ENCODE measurements at places on chromosomes 2 and 18. TPM values are rescaled to one million over a fixed set of nuclear protein-coding genes. Genes with fewer than 3 reads are reported as not detected.
A peak's percentile ranks its signal among the peaks of the same experiment; 100 is the strongest.

The C2orf72 gene
- total RNA-seq: 1.3 TPM

The FAHD2B gene
- total RNA-seq: 45.2 TPM

The UGT1A6 gene
- total RNA-seq: not detected

The VWC2L gene
- not detected for total RNA-seq

The AGAP1 gene
- 49.1 TPM for total RNA-seq

The C2orf81 gene
- total RNA-seq: 3.6 TPM

The BZW1 gene
- 208 TPM for total RNA-seq

The RGPD8 gene
- 8.3 TPM for total RNA-seq

The ALPP gene
- total RNA-seq: 0.20 TPM

The RGPD4 gene
- 0.05 TPM for total RNA-seq

The CCL20 gene
- total RNA-seq: not detected

The SUPT7L gene
- 23.8 TPM for total RNA-seq

GRCh38 chr18:5771343-5771742 lies 124.0 kb downstream of the TMEM200C start:
- H3K36me3 ChIP-seq: no peaks in the 10 kb centered on the region
- no peak overlapping the region for H3K4me3 ChIP-seq
- no peak for DNase-seq
- peaks cover 4% of the 10 kb centered on the region for H3K27me3 ChIP-seq

GRCh38 chr2:121128741-121129659 lies 156.0 kb downstream of the TFCP2L1 start:
- peak; percentile 74 for DNase-seq
- no peak overlapping the region for H3K4me3 ChIP-seq
- no peak overlapping the region for H3K27ac ChIP-seq
- H3K27me3 ChIP-seq: peaks cover 8% of the 10 kb centered on the region
- H3K4me1 ChIP-seq: peaks cover 23% of the 10 kb centered on the region

DNA sequence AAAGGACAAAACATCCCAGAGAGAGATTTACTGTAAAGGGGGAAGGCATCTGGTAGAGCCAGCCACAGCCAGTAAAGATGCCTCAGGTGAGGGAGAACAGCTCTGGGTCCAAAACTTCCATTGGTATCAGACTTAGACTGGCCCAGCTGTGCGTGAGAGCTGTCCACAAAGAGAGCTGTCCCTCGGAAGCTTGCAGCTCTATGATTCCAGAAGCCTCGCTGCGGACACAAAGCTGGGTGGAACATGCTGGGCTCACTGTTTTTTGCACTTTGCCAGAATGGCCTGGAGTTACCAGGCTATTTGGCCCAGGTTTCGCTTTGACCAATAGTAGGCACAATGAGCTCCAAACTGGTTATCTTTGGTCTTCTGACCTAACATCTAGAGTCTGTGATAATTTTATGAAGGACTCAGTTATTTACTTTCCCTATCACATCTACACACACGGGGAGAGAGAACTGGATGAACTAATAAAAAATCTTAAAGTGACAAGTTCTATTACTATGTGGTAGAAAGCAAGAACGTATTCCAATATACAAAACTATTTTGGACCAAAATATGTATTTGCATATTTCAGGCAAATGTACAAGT lies 101.9 kb downstream of the DNER start:
- no peaks in the 10 kb centered on the region for H3K4me1 ChIP-seq
- no peak overlapping the region for H3K27ac ChIP-seq
- H3K27me3 ChIP-seq: no peaks in the 10 kb centered on the region
- no peaks in the 10 kb centered on the region for H3K36me3 ChIP-seq

DNA sequence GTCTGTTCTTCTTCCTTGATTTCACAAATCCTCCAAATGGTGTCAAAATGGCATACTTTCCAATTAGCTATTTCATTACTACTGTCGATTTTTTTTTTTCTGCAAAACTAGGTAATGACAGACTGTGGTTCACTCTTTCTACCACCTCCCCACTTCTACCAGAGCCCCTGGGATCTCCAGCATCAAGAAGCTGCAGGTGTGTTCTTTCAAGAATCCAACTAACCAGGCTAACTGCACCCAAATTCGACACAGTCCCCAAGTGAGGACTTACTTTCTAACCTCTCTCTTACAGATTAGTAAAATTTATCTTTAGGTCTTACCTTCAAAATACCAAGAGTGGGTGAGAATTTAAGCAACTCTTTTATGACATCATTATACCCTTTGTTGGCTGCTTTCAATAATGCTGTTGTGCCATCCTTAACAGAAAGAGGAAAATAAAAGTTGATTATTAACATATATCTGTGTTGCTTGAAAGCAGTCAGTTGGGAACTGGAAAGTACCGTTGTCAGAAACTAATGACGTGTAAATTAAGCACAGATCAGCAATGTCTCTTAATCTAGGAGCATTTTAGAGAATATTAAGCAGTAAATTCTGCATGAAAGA lies 31.2 kb upstream of the NPC1 start:
- H3K36me3 ChIP-seq: no peaks in the 10 kb centered on the region
- no peak overlapping the region for H3K27ac ChIP-seq
- H3K4me3 ChIP-seq: no peak overlapping the region
- peaks cover 40% of the 10 kb centered on the region for H3K27me3 ChIP-seq
- H3K4me1 ChIP-seq: peaks cover 11% of the 10 kb centered on the region
- DNase-seq: no peak

GRCh38 chr2:173326806-173327205 lies 27.9 kb upstream of the CDCA7 start:
- no peak overlapping the region for H3K27ac ChIP-seq
- no peaks in the 10 kb centered on the region for H3K27me3 ChIP-seq
- no peak for DNase-seq
- H3K4me1 ChIP-seq: no peaks in the 10 kb centered on the region

DNA sequence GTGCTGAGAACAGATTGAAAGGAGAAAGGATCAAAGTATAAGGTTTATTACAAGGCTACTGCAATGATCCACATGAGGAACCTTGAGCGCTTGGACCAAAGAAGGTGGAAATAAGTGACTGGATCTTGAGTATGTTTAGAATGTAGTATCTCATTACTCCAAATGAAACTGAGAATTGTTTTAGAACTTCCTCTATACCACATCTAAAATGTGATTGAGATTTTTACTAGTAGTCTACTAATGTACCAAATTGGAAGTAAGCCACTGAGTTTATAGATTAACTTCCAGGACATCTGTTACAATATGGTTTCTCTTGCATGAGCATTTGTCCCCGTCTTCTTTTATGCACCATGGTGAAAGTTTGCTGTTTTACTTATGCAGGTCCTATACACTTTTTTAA lies 300.5 kb downstream of the SUCLG1 start:
- H3K36me3 ChIP-seq: no peaks in the 10 kb centered on the region
- DNase-seq: no peak
- no peaks in the 10 kb centered on the region for H3K4me1 ChIP-seq
- no peak overlapping the region for H3K27ac ChIP-seq

DNA sequence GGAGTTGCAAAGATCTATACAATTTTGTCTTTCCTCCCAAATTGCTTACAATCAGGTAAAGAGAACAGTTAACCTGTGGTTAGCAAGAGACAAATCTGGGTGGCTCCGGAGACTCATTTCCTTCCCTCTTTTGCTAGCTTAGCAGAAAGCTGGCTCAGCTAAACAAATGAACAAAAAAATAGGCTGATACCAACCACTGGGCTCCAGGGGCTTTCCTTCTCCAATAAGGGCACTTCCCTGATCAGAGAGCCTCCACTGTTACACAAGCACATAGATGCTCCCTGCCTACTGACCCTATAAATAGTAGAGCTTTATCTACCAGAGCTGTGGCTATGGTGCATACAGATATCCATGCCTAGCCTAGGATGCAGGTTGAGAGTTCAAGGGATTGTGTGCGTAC lies 90.1 kb upstream of the ARL5A start:
- H3K4me1 ChIP-seq: peaks cover 3% of the 10 kb centered on the region
- H3K4me3 ChIP-seq: no peak overlapping the region
- no peak overlapping the region for H3K27ac ChIP-seq
- no peak for DNase-seq
- H3K27me3 ChIP-seq: no peaks in the 10 kb centered on the region

DNA sequence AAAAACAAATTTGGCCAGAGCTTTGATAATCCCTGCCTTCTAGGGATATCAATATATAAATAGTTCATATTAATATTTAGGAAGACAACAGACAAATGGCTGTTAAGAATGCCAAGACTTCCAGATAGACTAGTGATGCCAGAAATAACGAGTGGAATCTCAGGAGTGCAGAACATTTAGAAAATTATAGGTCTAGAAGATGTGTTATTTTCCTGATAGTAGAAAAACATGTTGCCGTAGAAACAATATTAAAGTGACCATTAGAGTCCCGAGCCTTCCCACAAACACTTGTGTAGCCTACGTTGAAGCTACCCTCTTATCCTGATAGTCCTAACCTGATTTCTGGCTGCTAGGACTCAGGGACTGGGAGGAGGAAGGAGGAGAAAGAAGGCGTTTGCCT lies 54.3 kb upstream of the ITGA6 start:
- H3K27ac ChIP-seq: no peak overlapping the region
- H3K4me1 ChIP-seq: peaks cover 25% of the 10 kb centered on the region
- peaks cover 20% of the 10 kb centered on the region for H3K36me3 ChIP-seq
- H3K4me3 ChIP-seq: no peak overlapping the region

GRCh38 chr2:182642328-182642727 lies 73.7 kb upstream of the DNAJC10 start:
- H3K4me3 ChIP-seq: no peak overlapping the region
- no peaks in the 10 kb centered on the region for H3K27me3 ChIP-seq
- no peaks in the 10 kb centered on the region for H3K36me3 ChIP-seq

DNA sequence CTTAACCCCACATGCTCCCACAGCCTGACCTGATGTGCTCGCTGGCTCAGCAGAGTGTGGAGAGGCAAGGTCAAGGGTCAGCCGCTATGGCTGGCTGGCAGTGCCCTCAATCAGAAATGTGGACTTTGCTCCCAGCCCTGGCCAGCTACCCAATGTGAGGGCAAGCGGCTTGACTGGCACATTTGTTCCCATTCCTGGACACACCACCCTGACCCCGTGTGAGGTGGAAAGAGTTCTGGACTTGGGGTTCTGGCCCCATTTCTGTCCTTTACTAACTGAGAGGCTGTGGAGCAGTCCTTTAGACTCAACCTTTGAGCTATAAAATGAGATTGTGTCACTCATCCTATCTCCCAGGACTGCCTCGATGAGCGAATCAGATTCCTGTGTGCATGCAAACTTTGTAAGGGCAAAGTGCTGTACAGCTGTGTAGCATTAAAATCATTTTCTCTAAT lies 9.1 kb downstream of the THNSL2 start:
- H3K27me3 ChIP-seq: peaks cover 8% of the 10 kb centered on the region
- H3K27ac ChIP-seq: no peak overlapping the region
- H3K36me3 ChIP-seq: peaks cover 3% of the 10 kb centered on the region
- no peak overlapping the region for H3K4me3 ChIP-seq
- peaks cover 11% of the 10 kb centered on the region for H3K4me1 ChIP-seq

GRCh38 chr18:50813353-50813752 lies 6.5 kb downstream of the MRO start:
- H3K36me3 ChIP-seq: peaks cover 4% of the 10 kb centered on the region
- DNase-seq: no peak
- no peak overlapping the region for H3K27ac ChIP-seq
- H3K27me3 ChIP-seq: peaks cover 2% of the 10 kb centered on the region
- H3K4me3 ChIP-seq: no peak overlapping the region

GRCh38 chr2:17309741-17310339 lies 208.4 kb downstream of the RAD51AP2 start:
- no peaks in the 10 kb centered on the region for H3K27me3 ChIP-seq
- H3K4me3 ChIP-seq: no peak overlapping the region
- H3K4me1 ChIP-seq: peaks cover 28% of the 10 kb centered on the region
- no peak overlapping the region for H3K27ac ChIP-seq
- peak; percentile 69 for DNase-seq

GRCh38 chr2:146982393-146982846 lies 862.4 kb upstream of the ACVR2A start:
- no peak overlapping the region for H3K27ac ChIP-seq
- no peak overlapping the region for H3K4me3 ChIP-seq
- H3K36me3 ChIP-seq: peaks cover 15% of the 10 kb centered on the region
- no peaks in the 10 kb centered on the region for H3K27me3 ChIP-seq

GRCh38 chr2:26769089-26769761 lies 5.1 kb downstream of the SLC35F6 start:
- peaks cover 7% of the 10 kb centered on the region for H3K4me1 ChIP-seq
- peaks cover 7% of the 10 kb centered on the region for H3K27me3 ChIP-seq
- DNase-seq: no peak

- 0 out of 2 replicates have a peak overlapping the region, but pooled peaks have one; percentile 50 for H3K27ac ChIP-seq
- no peaks in the 10 kb centered on the region for H3K27me3 ChIP-seq
- DNase-seq: no peak
- peaks cover 19% of the 10 kb centered on the region for H3K36me3 ChIP-seq
- peaks cover 5% of the 10 kb centered on the region for H3K4me1 ChIP-seq
These were observed 43.2 kb downstream of the CLASP1 start for GRCh38 chr2:121605820-121606733.

GRCh38 chr2:60516383-60516811 lies 37.1 kb downstream of the BCL11A start:
- H3K27ac ChIP-seq: peak overlapping the region; percentile 24
- peaks cover 12% of the 10 kb centered on the region for H3K36me3 ChIP-seq
- peaks cover 93% of the 10 kb centered on the region for H3K4me1 ChIP-seq
- no peak for DNase-seq
- H3K27me3 ChIP-seq: no peaks in the 10 kb centered on the region

DNA sequence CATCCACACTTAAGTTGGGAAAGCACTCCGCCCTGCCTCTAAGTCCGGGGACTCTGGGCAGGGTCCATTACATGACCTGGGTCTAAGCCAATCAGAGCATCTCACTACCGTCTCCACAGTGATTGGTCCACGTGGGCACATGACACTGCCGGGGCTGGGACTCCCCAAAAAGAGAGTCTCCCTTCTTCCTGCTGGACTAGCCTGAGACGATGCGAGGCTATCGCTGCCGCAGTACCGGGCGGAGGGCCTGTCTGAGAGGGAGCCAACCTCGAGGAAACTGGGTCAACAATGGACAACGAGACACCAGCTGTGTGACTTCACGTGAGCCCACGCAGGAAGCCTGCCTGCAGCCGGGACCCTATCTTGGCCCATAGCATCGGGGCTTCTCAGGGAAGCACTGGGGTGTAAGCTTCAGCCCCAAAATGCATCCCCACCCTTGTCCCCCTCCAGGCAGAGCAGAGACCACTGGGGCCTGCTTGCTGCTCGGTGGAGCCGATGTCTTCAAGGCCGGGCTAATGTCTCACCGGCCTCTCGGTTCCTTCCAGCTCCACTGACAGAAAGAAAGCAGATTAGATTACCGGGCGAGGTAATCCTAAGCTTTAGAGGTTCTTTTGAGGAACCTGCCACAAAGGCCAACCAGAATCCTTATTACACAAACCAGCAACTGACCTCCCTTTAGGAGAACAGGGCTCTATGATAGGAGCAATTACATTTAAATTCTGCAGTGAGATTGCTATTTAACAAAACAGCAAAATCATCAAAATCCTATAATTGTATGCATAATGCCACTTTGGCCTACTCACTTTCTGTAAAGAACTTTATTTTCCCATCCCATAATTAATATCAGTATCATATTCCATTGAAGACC lies 21.3 kb upstream of the COPS8 start:
- no peaks in the 10 kb centered on the region for H3K36me3 ChIP-seq
- no peak for DNase-seq
- peaks cover 7% of the 10 kb centered on the region for H3K4me1 ChIP-seq
- H3K4me3 ChIP-seq: no peak overlapping the region
